ENCODE measurements at places on chromosomes 5 and 9.

DNA sequence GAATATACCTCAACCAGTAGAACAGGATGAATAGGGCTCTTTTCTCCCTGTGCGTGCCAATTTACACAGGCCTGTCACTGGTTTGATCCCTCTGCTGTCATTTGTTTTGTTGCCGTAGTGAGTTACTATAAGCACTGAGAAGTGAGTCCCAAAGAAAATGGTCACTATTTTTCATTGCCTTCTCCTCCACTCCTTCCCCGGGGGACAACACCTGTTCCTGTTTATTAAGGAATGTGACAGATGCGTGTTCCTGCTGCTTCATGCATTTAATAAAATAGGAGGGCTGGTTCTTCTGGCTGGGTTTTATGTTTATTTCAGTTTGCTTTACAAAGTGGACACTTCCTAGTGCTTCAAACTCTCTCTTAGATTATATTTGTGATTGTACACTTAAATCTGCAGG lies 6.4 kb downstream of the THBS4 start:
- DNase-seq: no peak

GRCh38 chr9:94911211-94911610 lies 184.7 kb downstream of the AOPEP start:
- no peak for DNase-seq

- DNase-seq: no peak
Observed at GRCh38 chr5:179623906-179624741, 653 bp upstream of the HNRNPH1 start.

DNA sequence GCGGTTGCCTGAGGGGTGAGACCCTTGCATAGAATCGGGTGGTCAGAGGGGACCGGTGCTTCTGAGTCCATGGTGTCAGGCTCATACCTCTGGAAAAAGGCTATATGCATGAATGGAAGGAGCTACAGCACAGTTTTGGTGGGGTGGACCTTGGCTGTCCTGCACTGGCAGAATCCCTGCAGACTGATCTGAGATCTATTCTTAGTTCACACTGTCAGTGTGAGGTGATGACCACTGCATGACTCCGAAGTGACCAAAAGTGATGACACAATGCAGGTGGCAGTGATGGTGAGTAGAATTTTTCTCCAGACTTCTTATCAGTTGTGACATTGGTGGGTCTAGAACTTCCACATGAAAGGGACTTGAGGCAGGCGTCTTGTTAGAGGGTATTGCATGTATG lies 105.2 kb upstream of the SLC28A3 start:
- no peak for DNase-seq

- DNase-seq: no peak
Observed at GRCh38 chr5:153460421-153460820, 30.0 kb upstream of the GRIA1 start.

All from iPS DF 19.7 (cell line).